SJSA1 (cell line): ENCODE measurements at places on chromosomes 16 and 17. TPM values are rescaled to one million over a fixed set of nuclear protein-coding genes. Genes with fewer than 3 reads are reported as not detected.

The NOTUM gene
- 1.4 and 2.4 TPM in 2 replicates for total RNA-seq

The CDH1 gene
- 0.03 and 0.06 TPM in 2 replicates for total RNA-seq

DNA sequence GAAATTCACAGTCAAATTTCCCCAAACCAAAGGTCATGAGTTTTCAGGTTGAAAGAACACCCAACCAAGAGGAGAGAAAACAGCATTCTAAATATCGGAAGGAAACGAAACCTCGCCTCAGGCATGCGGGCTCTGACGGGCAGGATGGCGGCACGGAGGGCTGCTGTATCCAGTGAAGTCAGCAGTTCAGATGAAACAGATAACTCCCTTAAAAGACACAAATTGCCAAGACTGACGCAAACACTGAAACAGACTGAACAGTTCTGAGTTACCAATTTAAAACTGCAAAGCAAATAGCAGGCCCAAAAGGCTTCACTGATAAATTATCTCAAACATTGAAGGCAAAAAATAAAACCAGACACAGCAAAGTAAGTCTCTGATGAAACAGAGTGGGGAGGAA, 20.6 kb upstream of the CDH15 start:
- H3K27ac ChIP-seq = no peak overlapping the region
- H3K4me3 ChIP-seq = no peak overlapping the region
- H3K36me3 ChIP-seq = peaks cover 13% of the 10 kb centered on the region; the same call in 1 of the 2 replicates
- H3K27me3 ChIP-seq = peaks cover 11% of the 10 kb centered on the region
- DNase-seq = no peak

GRCh38 chr16:48441863-48442279, 56.7 kb upstream of the SIAH1 start:
- DNase-seq = no peak
- no peaks in the 10 kb centered on the region for H3K36me3 ChIP-seq
- no peak overlapping the region for H3K27ac ChIP-seq
- peaks cover 15% of the 10 kb centered on the region for H3K4me1 ChIP-seq
- no peak overlapping the region for H3K4me3 ChIP-seq
- no peaks in the 10 kb centered on the region for H3K27me3 ChIP-seq

- no peak for DNase-seq
- H3K36me3 ChIP-seq = peaks cover 83% of the 10 kb centered on the region
- H3K27me3 ChIP-seq = no peaks in the 10 kb centered on the region
- H3K4me1 ChIP-seq = no peaks in the 10 kb centered on the region
These were observed 23.2 kb upstream of the CYTH1 start for GRCh38 chr17:78805301-78805700.

GRCh38 chr16:48354877-48355855, 30.0 kb downstream of the SIAH1 start:
- no peaks in the 10 kb centered on the region for H3K4me1 ChIP-seq
- H3K27ac ChIP-seq = no peak overlapping the region
- H3K36me3 ChIP-seq = peaks cover 72% of the 10 kb centered on the region
- H3K4me3 ChIP-seq = no peak overlapping the region

DNA sequence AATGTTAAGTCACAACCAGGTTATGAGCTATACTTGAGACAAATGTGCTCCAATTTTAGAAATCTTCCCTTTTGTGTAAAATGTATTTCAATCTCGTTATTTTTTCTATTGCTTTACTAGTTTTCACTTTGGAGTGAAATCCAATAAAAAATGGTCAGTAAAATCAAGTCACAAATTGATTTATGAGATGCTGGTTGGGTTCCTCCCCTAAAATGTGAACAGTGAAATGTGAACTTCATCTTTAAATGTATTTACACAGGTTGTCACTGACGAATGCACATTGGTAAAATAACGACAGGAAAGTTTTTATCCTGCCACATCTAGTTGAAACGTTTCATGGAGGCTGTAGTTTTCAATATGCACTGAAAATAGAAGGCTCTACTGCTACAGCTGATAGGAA, 55.5 kb downstream of the COX10 start:
- no peaks in the 10 kb centered on the region for H3K27me3 ChIP-seq
- no peaks in the 10 kb centered on the region for H3K4me1 ChIP-seq
- H3K36me3 ChIP-seq = no peaks in the 10 kb centered on the region
- no peak overlapping the region for H3K4me3 ChIP-seq
- H3K27ac ChIP-seq = no peak overlapping the region
- DNase-seq = no peak
